ENCODE measurements at places on chromosomes 6 and 20.

DNA sequence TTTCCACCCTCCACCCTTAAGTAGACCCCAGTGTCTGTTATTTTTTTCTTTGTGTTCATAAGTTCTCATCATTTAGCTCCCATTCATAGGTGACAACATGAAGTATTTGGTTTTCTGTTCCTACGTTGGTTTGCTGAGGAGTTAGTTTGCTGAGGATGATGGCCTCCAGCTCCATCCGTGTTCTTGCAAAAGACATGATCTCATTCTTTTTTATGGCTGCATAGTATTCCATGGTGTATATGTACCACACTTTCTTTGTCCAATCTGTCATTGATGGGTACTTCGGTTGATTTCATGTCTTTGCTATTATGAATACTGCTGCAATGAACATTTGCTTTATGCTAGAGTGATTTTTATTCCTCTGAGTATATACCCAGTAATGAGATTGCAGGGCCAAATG, 301.2 kb downstream of the ADGRG6 start:
- DNase-seq, result no peak

- DNase-seq, result no peak
These were observed 40.4 kb upstream of the SGK1 start for GRCh38 chr6:134358320-134358719.

DNA sequence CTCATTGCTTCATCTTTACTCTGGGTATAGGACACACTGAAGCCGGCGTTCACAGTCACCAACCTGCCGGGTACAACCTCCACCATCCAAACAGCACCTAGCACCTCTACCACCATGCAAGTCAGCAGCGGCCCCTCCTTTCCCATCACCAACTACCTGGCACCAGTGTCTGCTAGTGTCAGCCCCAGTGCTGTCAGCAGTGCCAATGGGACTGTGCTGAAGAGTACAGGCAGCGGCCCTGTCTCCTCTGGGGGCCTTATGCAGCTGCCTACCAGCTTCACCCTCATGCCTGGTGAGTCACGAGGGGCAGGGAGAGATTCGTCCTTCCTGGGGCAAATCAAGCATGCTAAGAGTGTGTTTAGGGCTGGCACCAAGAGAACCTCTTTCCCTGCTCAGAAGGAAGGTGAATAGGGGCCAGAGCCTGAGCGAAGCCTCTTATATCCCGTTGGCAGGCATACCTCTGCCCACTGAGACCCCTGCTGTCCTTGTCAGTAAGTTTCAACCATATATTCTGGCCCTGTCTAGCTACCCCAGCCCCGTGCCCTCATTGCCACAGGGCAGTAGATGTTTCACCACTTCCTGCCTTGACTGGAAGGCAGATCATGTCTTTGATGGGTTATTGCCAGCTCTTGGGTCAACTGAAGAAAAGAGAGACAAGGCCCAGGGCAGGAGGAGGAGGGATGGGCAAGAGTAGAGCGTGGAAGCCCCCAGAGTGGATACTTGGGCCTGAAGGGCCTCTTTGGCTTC, 4.8 kb downstream of the SRF start:
- no peak for DNase-seq

DNA sequence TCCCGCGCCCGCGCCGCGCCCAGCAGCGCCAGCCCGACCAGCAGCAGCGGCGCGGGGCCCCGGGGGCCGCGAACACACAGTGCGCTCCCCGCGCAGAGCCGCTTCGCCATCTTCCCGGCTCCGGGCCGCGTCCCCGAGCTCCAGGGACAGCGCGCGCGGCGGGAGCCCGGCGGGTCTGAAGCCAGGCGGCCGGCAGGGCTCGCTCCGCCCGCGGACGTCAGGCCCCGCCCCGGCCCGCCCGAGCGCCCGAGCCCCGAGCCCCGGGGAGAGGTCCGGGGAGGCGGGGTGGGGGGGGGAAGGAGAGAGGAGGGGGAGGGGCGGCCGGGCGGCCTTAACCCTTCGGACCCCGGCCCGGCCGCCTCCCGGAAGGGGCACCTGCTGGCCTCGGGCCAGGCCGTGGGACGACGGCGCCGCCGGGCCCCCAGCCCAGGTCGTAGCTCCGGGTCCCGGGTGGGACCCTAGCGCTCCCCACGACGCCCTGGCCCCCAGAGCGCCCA, at the start of gene LAMA5:
TSS of gene LAMA5 (minus strand) at position 177 of the 497 bp plus-strand sequence. CDS start at position 110, 67 bp downstream.
- DNase-seq, result no peak

DNA sequence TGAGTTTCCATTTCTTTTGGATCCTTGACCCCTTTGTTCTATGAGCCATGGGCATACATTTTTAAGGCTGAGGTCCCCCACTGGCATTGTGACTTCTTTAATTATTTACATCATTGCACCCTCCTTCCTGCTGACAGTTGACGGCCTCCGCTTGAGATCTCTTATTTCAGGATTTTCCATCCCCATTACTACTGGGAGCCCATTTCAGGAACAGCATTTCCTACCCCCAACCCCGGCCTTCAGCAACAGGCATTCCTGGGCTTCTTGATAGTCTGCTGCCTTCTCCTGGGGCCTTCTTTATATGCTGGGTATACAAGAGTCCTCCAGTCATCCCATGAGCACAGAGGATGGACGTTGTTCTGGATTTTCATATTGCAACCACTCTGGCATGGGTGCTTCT, 3.8 kb downstream of the ULBP1 start:
- no peak for DNase-seq

GRCh38 chr20:36726168-36726567, 19.7 kb downstream of the NDRG3 start:
- DNase-seq, result no peak

- DNase-seq, result peak; percentile 81
These were observed 19.0 kb downstream of the PACSIN1 start for GRCh38 chr6:34484899-34485298.

GRCh38 chr20:62583424-62583920, 58.8 kb upstream of the SLCO4A1 start:
- no peak for DNase-seq

DNA sequence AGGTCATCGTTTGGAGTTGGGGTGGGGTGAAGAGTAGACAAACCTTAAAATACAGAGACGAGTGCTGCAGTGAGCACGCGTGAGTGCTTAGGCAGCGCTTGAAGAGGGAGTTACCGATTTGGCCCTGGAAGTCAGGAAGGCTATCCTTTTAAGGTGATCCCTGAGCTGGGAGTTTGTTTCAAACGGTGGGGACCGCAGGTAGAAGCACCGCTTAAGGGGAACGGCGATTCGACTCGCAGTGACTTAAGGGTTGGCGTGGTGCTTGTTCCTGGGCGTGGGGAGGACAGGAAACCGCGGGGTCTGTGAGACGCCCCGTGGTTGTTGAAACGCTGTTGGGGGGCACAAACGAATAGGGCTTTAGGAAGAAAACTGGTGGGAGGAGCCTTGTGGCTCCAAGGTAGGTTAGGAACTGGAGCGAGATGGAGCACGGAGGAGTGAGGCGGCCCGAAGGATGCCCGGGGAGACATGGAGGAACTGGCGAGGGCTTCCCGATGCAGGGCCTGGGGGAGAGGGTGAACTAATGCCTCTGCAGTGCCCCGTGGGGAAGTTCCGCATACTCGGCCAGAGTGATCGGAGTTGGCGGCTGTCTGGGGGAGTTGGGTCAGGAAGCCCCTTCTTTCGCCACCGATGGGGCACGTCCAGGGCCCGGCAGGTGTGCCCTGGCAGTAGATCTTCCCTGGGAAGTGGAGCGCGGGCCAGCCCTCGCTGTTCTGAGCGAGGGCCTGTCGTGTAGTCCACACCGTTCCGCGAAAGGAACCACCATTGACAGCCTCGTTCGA, 1.3 kb upstream of the CDYL start:
- DNase-seq, result no peak

DNA sequence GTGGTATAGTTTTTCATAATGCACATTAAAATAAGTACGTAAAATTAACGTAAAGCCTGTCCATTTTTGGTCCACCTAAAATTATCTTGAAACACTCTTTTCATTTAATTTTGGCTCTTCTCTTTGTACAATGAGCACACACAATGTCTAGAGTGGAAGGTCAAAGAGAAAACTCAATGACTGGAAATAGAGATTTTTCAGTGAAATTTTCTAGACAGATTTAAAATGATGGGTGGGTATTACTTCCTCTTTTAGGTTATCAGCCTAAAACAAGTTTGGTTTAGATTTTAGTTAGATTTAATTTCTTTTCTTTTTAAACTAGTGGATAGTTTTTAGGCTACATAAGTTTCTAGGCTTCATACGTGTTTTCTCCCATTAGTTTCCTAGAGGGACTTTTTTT, 24.9 kb downstream of the DSE start:
- DNase-seq, result no peak

DNA sequence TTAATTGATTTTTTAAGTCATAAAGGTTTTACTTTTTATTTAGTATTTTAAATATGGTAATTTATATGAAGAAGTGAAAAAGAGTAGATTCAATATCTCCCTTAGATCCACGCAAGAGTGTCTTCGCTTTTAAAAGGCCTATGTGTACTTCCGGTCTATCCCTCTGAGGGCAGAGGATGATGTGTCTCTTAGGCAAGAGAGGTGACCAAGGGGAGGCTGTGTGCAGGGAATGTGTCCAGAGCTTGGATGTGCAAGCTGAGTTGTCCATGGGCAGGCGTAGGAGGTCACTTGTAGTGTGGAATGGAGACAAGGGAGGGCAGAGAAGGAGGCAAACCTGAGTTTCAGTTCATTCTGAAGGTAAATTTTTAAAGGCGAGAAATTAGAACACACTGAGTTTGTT, 113.9 kb downstream of the CRYBG1 start:
- DNase-seq, result no peak

GRCh38 chr20:63652192-63652980, 838 bp downstream of the STMN3 start:
- no peak for DNase-seq

DNA sequence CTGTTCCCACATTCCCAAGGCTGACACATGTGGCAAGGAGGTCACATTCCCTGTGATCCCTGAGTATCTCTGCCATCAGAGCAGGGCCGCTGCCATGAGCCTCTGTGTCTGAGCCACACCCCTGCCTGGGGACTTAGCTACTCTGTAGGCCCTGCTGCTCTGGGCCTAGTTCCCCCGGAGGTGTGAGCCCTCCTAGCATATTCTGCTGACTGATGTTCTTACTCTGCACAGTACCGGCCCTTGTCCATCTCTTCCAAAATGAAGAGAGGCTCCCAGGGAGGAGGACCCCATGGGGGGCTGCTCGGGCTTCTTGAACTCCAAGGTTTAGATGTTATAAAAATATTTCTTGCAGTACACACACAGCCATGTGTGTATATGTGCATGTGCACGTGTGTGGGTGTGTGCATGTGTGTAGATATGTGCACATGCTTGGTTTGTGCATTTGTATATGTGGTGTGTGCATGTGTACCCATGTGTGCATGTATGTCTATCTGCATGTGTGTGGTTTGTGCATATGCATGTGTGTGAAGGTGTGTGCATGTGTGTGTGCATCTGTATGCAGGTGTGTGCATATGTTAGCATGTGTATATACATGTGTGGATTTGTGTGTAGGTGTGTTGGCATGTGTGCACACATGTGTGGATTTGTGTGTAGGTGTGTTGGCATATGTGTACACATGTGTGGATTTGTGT, 101.2 kb downstream of the ERMARD start:
- DNase-seq, result no peak

- no peak for DNase-seq
These were observed 6.5 kb downstream of the BTN2A2 start for GRCh38 chr6:26389349-26389894.

GRCh38 chr6:54206510-54206909, 95.3 kb downstream of the MLIP start:
- DNase-seq, result no peak

DNA sequence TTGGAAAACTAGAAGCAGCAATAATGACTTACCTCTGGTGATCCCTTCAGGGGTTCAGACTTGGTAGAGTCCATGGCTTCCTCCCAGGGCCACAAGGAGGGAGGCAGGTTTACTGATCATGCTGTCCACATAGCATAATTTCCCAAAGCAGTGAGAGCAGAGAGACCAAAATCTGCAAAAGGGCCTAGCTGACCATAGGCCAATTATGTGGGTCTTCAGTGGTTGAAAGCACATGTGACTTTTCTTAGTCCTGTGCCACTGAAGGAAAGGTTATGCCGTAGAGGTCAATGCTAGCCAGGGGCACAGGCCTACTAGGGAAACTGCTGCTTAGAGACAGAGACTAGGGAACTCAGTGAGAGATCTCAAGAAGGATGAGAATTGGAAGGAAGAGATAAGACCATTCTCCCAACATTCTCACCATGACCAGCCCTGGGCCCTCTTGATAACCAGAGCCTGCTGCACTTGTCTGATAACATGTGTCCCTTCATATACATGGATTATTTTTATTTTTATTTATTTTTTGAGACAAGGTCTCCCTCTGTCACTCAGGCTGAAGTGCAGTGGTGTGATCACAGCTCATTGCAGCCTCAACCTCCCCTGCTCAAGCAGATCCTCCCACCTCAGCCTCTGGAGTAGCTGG, 2.0 kb upstream of the GTPBP2 start:
- no peak for DNase-seq

GRCh38 chr6:90020746-90021145, 126.5 kb downstream of the GJA10 start:
- DNase-seq, result no peak

DNA sequence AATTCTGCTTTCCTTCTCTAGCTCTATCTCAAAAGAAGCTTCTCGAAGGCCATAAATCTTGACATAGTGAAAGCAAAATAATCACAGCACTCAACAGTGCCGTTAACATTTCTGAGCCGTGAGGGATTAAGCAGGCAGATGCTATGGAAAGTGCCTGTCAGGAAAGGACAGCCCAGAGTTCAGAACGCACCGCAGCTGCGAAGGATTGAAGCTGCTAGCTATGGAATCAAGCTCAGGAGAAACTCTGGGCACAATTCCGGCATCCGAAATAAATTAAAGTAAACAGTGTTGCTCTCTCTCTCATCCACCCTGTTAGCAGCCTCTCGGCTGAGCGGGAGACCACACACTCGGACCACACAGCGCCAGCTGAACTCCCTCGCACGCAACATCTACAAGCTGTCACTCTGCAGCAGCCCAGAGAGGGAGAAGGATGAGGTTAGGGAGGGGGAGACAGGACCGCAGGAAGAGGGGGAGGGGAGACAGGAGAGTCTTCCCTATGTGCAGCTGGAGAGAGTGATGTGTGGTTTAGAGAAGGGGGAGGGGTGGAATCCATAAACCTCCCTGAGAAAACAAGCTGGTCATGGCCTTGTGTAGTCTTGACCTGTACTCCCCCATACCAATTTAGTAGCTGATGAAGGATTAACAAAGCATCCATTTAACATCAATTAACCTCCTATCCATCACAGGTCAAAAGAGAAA, 9.0 kb downstream of the EXOC2 start:
- no peak for DNase-seq

GRCh38 chr6:158321960-158322359, 9.7 kb downstream of the TULP4 start:
- no peak for DNase-seq

GRCh38 chr6:125826695-125827463, 36.1 kb downstream of the NCOA7 start:
- DNase-seq, result no peak

GRCh38 chr6:43940393-43941087, 170.5 kb downstream of the VEGFA start:
- DNase-seq, result no peak

DNA sequence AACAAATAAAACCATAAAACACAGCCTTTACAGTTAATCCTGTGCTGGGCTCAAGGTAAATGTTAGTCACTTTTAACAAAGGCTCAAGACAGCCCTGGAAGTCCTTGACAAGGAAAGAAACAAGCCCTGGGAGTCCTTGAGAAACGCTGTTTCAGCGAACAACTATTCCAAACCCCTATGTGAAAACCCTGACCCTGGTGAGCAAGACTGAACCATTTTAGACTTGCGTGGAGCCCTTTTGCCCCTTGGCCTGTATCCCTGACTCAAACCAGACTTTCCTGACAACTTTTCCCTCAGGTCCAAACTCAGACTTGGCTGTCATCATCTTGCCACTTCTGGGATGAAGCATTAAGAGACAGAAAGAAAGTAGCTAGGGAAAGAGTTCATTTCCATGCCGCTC, 180.4 kb downstream of the AIG1 start:
- no peak for DNase-seq

GRCh38 chr6:137414599-137414998, 79.6 kb downstream of the OLIG3 start:
- no peak for DNase-seq
